ENCODE measurements at places on chromosomes 12 and 14. TPM values are rescaled to one million over a fixed set of nuclear protein-coding genes. Genes with fewer than 3 reads are reported as not detected.

RD3L gene
- not detected for total RNA-seq

CINP gene
- total RNA-seq: 26.7 TPM

CFAP73 gene
- total RNA-seq: not detected

KDM5A gene
- total RNA-seq: 74.9 TPM

LRP1-AS gene
- not detected for total RNA-seq

MVK gene
- total RNA-seq: 30.0 TPM

GSG1 gene
- total RNA-seq: not detected

KCNA5 gene
- 10.8 TPM for total RNA-seq

DPPA3 gene
- total RNA-seq: not detected

PTCSC3 gene
- not detected for total RNA-seq

REC8 gene
- total RNA-seq: 17.0 TPM

GMFB gene
- total RNA-seq: 57.5 TPM

DENND5B gene
- total RNA-seq: 10.4 TPM

SCN8A gene
- 3.6 TPM for total RNA-seq

BAZ1A gene
- 30.9 TPM for total RNA-seq

MED6 gene
- total RNA-seq: 30.9 TPM

RAD51AP1 gene
- 4.4 TPM for total RNA-seq

HHIPL1 gene
- 0.26 TPM for total RNA-seq

HOTAIR gene
- total RNA-seq: not detected

KRT82 gene
- total RNA-seq: not detected

GALNT4 gene
- 19.3 TPM for total RNA-seq

CLEC1A gene
- total RNA-seq: 2.8 TPM

MYO1H gene
- not detected for total RNA-seq

FAM90A1 gene
- not detected for total RNA-seq

CLEC2D gene
- 7.1 TPM for total RNA-seq

CISTR gene
- total RNA-seq: not detected

KLRD1 gene
- 3.6 TPM for total RNA-seq

SAMD4A gene
- total RNA-seq: 82.1 TPM

FOXG1 gene
- not detected for total RNA-seq

OR4N5 gene
- not detected for total RNA-seq

GPR135 gene
- 2.8 TPM for total RNA-seq

NFATC4 gene
- total RNA-seq: 11.9 TPM

CSRP2 gene
- total RNA-seq: 2.5 TPM

ATL1 gene
- 12.0 TPM for total RNA-seq

RHEBL1 gene
- 0.23 TPM for total RNA-seq

INSM2 gene
- not detected for total RNA-seq

IPO8 gene
- 72.3 TPM for total RNA-seq

PLXNC1 gene
- 13.2 TPM for total RNA-seq

GPRC5D gene
- not detected for total RNA-seq

TSPAN19 gene
- 1.2 TPM for total RNA-seq

SSTR1 gene
- 5.4 TPM for total RNA-seq

ADAM21 gene
- total RNA-seq: 0.10 TPM

DHH gene
- 0.46 TPM for total RNA-seq

SLC5A8 gene
- total RNA-seq: 0.49 TPM

ERP27 gene
- total RNA-seq: 4.1 TPM

ADGRD1 gene
- 12.9 TPM for total RNA-seq

Data from mucosa of descending colon (tissue), 3 donors.